GM23338 (cell line): ENCODE measurements at places on chromosomes 3 and 15. TPM values are rescaled to one million over a fixed set of nuclear protein-coding genes. Genes with fewer than 3 reads are reported as not detected.

The MAP1A gene
- 0.81 and 0.85 TPM in 2 replicates for polyA plus RNA-seq

The CHRNA5 gene
- 23.3 and 29.3 TPM in 2 replicates for polyA plus RNA-seq

The SLC22A13 gene
- 0.13 and 0.26 TPM in 2 replicates for polyA plus RNA-seq

The GALNT15 gene
- 0.06 TPM in 1 of 2 replicates, not detected in the other for polyA plus RNA-seq

The NDUFB4 gene
- polyA plus RNA-seq = 716 and 796 TPM in 2 replicates

The CCDC54 gene
- not detected in 2 replicates for polyA plus RNA-seq

The NR1I2 gene
- 0.89 and 1.4 TPM in 2 replicates for polyA plus RNA-seq

The CCR8 gene
- polyA plus RNA-seq = 0.23 and 0.55 TPM in 2 replicates
